ENCODE measurements at places on chromosomes 1 and 21. TPM values are rescaled to one million over a fixed set of nuclear protein-coding genes. Genes with fewer than 3 reads are reported as not detected.

PLA2G2F gene
- not detected for total RNA-seq

ETV3L gene
- total RNA-seq: not detected

CFAP107 gene
- under 0.01 TPM for total RNA-seq

RSPO1 gene
- total RNA-seq: 0.15 TPM

SLC9C2 gene
- not detected for total RNA-seq

OR10J1 gene
- not detected for total RNA-seq

RIPK4 gene
- 0.15 TPM for total RNA-seq

GJA8 gene
- total RNA-seq: not detected

TGFB2 gene
- total RNA-seq: 9.9 TPM

HRNR gene
- not detected for total RNA-seq
